ENCODE measurements at places on chromosomes 7 and 10.

DNA sequence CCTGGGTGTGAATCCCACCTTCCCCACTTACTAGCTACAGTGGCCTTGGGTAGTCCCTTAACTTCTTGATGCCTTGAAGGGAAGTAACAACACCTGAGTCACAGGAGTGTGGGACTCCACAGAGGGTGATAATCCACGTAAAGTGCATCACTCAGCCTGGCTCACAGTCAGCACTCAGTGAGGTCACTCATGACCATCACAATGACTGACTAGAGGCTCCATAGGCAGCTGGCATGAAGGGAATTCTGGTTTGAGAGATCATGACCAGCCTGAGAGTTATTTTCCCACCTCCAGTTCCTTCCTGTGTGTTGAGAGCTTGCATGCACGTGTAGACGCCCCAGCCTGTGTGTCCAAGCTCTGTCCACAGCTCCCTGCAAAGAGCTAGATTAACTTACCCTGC is 34.8 kb downstream of the NEUROG3 start:
- DNase-seq, result no peak

GRCh38 chr7:111678281-111678680 is 116.0 kb upstream of the IMMP2L start:
- no peak for DNase-seq

GRCh38 chr7:140640060-140640637 is 464 bp downstream of the DENND2A start:
- no peak for DNase-seq

DNA sequence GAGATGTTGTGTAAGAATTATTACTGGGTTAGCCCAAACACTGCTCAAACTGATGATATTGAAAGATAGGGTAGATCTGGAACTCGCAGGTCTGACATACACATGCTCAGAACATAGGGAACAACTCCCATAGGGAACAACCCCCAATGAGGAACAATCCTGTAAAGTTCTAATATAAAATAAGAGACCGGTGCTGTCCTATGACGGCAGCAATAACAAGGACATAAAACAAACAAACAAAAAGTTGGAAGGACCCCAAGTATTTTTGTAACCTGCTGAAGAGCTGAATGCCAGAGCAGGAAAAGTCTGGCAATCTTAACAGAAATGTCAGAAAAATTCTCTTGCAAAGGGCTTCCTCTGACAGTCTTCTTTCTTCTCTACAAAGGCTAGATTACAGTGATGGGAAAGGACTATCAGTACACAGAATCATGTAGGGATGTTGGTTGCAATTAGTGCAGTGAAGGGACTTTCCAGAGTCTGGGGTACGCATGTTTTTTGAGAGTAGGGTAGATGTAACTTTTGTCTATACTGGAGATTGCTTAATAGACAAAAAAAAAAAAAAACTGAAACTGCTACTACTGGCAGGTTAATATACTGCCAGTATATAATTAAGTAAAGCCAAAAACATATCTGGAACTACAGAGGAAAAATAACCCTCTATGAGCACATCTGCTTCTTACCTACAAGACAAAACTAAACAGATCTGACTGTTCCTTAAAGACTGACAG is 35.5 kb downstream of the IDE start:
- no peak for DNase-seq

- DNase-seq, result no peak
These were observed 1002.6 kb downstream of the SORCS3 start for GRCh38 chr10:105643660-105644059.

GRCh38 chr10:43380610-43381222 is 9.3 kb downstream of the FXYD4 start:
- DNase-seq, result no peak

DNA sequence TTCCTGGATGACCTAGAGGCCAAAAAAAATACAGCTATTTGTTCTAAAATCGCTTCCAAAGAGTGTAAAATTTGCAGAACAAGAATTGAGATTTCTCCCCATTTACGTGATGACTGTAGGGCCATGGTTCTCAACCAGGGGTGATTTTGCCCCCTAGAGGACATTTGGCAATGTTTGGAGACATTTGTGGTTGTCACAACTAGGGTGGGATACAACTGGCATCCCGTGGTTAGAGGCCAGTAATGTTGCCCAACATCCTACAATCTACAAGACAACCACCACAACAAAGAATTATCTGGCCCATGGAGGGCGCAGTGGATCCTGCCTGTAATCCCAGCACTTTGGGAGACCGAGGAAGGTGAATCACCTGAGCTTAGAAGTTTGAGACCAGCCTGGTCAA is 22.8 kb upstream of the MALSU1 start:
- DNase-seq, result no peak

DNA sequence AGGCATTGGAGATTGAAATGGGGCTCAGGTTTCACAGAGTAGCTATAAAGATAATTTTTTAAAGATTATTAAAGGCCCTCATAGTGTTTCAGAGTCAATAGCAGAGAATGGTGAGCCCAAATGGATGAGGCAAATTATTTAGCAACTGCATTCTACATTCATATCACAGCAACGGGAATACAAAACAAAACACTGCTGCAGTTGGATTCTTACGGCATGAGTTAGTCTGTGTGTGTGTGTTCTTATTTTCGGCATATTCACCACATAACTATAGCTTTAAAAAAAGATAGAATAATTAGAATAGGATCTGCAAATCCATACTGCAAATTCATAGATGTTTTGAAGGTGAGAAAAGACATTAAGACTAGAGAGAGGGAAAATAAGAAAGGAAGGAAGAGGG is 66.0 kb downstream of the SUGCT start:
- no peak for DNase-seq

Measured in activated CD4-positive, alpha-beta T cell treated with anti-CD3 and anti-CD28 coated beads, Interleukin-2, Interleukin-6, amounts not matched to agents 100 ng/mL and 50 ng/mL, durations not matched to agents 16 hours and 8 hours (primary cell).